Brain microvascular endothelial cell (primary cell): ENCODE measurements at places on chromosomes 1 and 21.

GRCh38 chr1:31581821-31582810 lies 5.8 kb downstream of the TINAGL1 start:
- DNase-seq: no peak

DNA sequence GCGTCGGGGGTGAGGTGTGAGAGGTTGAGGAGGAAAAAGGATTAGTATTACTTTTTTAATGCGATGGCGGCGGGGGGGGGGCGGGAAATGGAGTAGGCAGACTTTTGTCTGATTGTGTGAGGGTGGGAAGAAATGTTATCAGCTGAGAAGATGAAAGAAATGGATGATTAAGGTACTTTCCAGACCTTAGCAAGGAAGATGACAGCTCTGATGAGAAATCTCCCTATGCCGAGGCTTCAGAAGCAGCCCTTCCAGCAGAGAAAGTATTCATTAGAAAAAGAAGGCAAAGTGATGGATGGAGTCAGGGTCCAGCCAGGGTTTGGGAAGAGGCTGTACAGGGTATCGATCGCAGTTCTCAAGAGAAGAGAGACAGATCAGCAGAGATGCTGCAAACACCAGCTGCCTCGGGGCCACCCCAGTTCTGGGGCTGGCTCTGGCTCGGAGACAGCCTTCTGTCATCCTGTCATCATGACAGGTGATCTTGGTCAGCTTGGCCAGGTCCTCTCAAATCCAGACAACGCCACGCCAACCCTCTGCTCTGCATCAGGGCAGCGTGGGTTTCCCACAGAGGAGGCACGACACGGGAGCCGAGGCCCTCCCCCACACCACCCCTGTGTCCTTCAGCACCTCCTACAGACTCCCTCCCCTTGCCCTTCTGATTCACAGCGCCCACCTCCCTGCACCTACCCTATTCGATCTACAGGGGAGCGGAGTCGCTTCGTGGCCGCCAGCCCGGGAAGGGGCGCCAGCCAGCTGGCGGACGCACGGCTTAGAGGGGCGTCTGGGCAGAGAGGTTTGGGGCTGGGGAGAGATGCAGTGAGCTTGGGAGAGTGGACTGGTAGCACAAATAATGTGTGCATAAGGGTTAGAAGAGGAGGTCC lies 674 bp upstream of the ATXN7L2 start:
- no peak for DNase-seq

DNA sequence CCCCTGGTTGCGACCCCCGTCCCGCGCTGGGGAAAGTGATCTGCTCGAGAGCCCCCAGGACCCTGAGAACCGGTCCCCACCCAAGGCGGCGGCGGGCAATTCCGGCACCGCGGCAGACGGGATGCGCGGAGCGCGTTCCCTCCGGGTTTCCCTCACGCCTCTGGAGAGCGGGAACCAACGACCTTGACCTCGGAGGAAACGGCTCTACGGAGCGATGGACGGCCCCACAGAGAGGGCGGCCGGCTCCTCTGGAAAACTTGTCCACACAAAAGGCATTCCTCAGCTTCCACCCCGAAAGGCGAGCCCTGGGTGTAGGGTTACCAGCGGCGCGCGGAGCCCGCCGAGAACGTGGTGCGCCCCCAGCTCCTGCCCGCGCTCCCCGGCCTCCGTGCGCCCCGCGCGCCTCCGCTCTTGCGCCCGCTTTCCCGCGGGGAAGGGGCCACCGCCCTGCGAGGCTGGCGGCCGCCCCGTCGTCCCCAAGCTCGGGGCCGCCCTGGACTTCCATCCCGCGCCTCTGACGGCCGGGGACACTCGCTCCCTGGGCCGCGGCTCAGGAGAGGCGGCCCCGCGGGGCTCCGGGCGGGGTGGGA lies 391 bp upstream of the KIAA1614 start:
- no peak for DNase-seq

- no peak for DNase-seq
These were observed 35.4 kb downstream of the LDLRAD2 start for GRCh38 chr1:21847223-21848205.

DNA sequence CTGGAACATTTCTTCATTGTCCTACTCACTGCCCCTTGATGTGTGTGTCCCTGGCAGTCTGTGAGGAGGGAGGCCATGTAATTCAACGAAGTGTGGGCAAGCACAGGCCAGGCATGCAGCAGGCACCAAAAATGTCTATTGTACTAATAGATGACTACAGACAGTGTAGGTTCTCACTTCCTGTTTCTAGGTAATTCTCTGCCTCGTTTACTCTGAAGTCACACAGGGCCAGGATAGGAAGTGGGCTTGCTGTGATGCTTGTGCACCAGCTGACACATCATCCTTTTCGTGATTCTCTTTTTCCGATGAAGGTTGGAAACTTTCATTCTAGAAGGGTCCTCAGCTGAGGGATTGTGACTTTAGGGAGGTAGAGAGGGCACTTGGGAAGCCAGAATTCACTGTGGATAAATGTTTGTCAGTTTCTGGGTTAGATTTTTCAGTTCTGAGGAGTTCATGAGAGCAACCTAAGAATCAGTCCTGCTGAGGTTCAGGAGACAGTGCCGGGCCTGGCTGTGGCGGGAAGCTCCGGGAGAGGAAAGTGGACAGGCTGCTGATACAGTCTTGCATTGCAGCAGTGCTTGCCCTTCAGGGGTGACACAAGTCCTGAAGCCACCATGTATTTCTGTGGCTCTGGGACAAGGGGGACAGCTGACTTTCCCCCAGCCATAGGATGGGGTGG lies 4.3 kb upstream of the CSF1 start:
- DNase-seq: no peak

DNA sequence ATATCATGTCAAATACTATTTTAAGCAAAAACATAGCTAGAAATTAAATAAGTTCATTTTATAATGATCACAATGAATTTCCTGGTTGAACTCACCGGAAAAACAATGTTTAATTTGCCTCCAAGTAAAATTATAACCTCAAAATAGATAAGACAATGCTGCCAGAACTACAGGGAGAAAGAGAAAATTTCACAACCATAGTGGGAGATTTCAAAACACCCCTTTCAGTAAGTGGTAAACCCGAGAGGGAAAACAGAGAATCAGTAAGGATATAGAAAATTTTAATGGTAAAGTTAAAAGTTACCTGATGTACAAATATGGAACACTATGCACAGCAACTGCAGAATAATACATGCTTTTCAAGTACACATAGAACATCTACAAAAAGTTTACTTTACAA lies 43.2 kb upstream of the PLA2G4A start:
- no peak for DNase-seq

- peak; percentile 73 for DNase-seq
These were observed 5.2 kb upstream of the RERE start for GRCh38 chr1:8822373-8823294.

DNA sequence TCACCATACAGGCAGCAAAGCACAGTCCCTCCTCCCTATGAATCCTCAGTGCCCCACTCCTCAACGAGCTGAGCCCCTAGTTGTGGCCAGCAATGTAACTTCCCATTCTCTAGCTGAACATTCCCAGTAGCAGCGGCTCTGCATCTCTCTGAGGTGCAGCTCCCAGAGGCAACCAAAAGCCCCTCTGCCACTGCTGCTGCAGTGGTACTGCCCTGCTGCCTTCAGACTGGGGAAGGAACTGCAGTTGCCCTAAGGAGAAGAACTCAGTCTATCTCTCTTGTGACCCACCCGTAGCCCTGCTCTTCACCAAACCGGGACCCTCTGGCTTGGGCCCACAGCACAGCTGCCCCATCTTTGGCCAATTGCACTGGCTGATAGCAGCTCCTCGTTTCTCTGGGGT lies 31.6 kb downstream of the PYHIN1 start:
- no peak for DNase-seq

GRCh38 chr1:201816309-201816854 lies 12.6 kb upstream of the IPO9 start:
- DNase-seq: no peak

DNA sequence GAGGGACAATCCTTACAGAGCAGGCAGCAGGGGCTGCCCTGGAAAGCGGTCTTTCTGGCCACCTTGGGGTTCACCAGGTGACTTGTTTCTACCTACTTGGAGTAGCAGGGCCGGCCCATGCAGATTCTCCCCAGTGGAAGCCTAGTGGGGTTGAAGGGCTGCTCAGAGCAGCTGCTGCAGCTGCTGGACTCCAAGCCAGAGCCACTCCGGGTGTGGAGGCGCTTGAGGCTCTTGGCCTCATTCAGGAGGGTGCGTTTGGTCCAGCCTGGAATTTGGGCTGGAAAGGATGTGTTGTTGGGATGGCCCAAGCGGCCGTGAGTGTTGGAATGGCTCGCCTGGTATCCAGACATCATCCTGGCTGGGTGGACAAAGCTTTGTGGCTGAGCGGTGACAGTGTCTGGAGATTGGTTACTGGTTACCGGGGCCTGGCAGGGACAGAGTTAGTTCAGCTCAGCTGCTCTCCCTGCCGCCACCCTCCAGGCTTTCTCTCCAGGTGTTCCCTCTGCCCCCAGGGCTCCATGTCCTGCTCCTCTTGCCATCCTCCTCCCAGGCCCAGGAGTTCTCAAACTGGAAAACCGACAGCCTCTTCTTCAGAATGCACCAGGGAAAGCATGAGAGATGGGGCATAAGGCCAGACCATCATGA lies 14.2 kb upstream of the HSPG2 start:
- DNase-seq: no peak

GRCh38 chr1:3908886-3909517 lies 8.9 kb upstream of the C1orf174 start:
- DNase-seq: no peak

GRCh38 chr1:103122983-103123720 lies 14.8 kb upstream of the COL11A1 start:
- DNase-seq: no peak

- no peak for DNase-seq
These were observed 1.2 kb upstream of the DENND1B start for GRCh38 chr1:197776351-197777105.

DNA sequence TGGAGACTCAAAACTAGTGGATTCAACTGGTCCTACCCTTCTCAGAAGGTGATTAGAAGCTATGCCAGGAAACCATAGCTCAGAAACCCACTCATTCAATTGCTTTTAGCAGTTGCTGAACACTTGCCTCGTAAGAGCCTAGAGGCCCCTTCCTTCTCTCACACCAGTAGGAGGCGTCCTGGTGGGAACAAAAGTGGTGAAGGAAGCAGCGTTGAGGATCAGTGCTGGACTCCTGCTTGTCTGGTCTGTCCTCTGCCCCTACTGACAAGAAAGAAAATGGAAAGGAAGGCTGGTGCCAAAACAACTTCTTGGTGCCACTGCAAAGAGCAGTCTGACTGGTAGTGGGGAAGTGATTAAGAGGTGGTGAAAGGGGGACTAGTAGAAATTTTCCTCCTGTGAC lies 269.7 kb downstream of the LMO4 start:
- DNase-seq: no peak

DNA sequence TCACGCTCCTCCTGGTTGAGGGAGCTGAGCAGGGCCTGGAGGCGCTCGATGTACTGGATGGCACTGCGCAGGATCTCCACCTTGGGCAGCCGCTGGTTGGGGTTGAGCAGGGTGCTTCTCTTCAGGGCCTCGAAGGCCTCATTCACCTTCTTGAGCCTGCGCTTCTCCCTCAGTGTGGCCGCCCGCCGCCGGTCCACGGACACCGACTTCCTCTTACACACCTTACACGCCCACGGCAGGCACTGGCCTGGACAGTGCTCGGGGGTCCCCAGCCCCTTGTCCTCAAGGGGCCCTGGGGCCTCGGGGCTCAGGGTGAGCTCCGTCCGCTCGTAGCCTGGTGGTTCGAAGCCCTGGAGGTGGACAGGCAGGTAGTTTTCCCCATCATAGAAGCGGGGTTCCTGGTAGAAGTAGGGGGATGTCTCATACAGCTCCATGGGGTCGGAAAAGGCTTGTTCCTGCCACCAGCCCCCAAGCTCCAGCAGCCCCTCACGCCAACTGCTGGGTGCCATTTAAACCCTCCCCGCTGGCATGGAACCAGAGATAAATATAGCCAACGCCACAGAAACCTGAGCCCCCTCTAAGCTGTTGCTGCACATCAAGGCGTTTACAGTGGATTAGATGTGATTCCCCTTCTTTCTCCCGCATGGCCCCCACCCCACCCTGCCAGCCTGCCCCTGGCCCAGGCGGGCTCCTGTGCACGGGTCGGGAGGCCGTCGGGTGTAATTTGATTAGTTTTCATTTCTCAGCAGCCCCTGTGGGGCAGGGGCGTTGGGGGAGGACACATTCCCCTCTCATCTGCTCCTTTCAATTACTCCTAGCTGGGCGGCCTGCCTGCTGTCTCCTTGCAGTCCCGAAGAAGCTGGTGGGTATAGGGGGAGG lies at the start of gene MYOG:
Gene MYOG, minus strand, starts transcription at position 485 of the 879 bp plus-strand sequence. Its CDS starts 51 bp downstream, at position 434.
- no peak for DNase-seq

DNA sequence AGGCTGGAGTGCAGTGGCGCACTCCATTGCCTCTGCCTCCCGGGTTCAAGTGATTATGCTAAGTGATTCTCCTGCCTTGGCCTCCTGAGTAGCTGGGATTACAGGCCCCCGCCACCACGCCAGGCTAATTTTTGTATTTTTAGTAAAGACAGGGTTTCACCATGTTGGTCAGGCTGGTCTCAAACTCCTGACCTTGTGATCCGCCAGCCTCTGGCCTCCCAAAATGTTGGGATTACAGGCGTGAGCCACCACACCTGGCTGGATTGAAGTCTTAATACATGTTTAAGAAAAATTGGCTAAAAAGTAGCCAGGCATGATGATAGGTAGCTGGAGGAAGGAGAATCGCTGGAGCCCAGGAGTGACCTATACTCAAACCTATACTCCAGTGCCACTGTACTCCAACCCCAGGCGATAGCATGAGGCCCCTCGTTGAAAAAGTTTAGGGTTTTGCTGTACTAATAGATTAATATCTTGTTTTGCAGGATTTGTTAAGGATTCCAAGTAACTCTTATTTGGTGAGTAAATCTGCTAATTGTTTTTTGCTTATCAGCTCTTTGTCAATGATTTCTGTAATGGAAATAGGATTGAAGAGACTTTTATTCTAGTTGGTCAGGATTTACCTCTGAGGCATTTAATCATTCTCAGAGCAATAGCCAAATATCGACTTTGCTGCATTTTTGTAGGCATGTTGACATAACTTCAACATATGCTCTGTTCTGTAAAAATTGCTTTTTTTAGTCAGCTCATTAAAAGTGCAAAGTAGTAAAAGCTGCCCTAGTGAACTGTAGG lies 2.0 kb downstream of the RCC1 start:
- DNase-seq: no peak

DNA sequence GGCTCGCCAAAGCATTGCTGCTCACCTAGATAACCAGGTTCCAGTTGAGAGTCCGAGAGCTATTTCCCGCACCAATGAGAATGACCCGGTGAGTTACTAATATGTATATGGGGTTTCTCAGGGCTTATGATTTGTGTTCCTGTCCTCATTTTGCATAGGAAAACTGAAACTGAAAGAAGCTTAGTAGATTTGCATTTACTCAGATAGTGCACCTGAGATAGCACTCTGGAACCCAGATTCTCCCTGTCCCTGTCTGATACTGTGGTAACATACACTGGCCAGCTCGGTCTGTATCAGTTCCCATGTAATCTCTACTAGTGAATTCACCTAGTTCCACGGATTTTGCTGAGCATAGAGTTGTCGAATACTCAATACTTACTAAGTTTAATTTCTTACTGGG lies 28.1 kb downstream of the DAP3 start:
- DNase-seq: no peak

GRCh38 chr21:43866260-43866629 lies 1.2 kb downstream of the AGPAT3 start:
- DNase-seq: peak; percentile 22

- DNase-seq: no peak
These were observed 114.4 kb downstream of the CLEC20A start for GRCh38 chr1:178382372-178382771.
